Upper lobe of right lung (tissue), 1 donor: ENCODE measurements at places on chromosomes 12 and 14. TPM values are rescaled to one million over a fixed set of nuclear protein-coding genes. Genes with fewer than 3 reads are reported as not detected.

DNA sequence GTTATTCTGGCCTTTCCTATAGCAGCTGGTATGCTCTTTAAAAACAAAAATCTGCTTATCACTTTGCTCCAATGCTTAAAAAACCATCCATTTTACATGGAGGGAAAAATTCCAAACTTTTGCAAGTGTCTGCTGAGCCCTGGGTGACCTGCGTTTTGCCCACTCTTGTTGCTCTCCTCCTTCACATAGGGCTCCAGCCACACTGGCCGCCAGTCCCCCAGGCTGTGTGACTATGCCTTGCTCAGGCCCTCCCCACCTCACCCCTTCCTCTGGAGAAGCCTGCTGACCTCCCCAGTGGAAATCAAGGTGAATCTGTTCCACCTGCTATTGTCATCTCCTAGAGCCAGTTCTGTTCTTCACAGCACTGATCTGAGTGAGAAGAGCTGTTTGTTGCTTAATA is 126.9 kb downstream of the SLC25A47 start:
- DNase-seq, result no peak

Gene ANO6
- total RNA-seq, result 85.0 TPM

- DNase-seq, result no peak
Measured at GRCh38 chr14:54813081-54813480, 89.5 kb downstream of the GCH1 start.

- no peak for DNase-seq
Measured at GRCh38 chr14:20400589-20400964, 12.7 kb downstream of the TEP1 start.

Gene CACNB3
- total RNA-seq, result 24.4 TPM
